ENCODE measurements at places on chromosomes 3 and 15. TPM values are rescaled to one million over a fixed set of nuclear protein-coding genes. Genes with fewer than 3 reads are reported as not detected.

LMOD3 gene
- not detected for total RNA-seq

APOD gene
- 0.48 TPM for total RNA-seq

CAMKV gene
- 0.35 TPM for total RNA-seq

GOLGA6L7 gene
- not detected for total RNA-seq

MKRN3 gene
- 1.3 TPM for total RNA-seq

CD86 gene
- 0.17 TPM for total RNA-seq

ADCY5 gene
- not detected for total RNA-seq

FSTL1 gene
- 161 TPM for total RNA-seq

C15orf62 gene
- 0.21 TPM for total RNA-seq

ZNF774 gene
- total RNA-seq, result 11.3 TPM

RGMA gene
- total RNA-seq, result 0.83 TPM
